ENCODE measurements at places on chromosomes 11 and 22.

DNA sequence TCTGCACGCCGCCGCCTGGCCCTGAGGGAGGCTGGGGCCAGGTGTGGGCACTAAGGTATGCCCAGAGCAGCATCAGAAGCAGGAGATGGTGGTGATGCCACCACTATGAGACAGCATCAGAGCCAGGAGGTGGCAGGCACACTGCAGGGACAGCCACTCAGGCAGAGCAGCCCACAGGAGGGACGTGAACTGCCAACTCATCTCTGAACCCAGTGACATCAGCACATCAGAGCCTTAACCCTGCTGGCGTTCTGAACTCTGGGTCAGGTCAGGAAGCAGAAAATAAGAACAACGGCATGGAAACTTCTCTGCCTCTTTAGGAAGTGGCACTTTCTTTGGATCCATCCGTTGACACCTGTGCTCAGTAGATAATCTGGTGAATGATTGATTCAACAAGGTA, 14.7 kb upstream of the IFT27 start:
- DNase-seq = no peak

DNA sequence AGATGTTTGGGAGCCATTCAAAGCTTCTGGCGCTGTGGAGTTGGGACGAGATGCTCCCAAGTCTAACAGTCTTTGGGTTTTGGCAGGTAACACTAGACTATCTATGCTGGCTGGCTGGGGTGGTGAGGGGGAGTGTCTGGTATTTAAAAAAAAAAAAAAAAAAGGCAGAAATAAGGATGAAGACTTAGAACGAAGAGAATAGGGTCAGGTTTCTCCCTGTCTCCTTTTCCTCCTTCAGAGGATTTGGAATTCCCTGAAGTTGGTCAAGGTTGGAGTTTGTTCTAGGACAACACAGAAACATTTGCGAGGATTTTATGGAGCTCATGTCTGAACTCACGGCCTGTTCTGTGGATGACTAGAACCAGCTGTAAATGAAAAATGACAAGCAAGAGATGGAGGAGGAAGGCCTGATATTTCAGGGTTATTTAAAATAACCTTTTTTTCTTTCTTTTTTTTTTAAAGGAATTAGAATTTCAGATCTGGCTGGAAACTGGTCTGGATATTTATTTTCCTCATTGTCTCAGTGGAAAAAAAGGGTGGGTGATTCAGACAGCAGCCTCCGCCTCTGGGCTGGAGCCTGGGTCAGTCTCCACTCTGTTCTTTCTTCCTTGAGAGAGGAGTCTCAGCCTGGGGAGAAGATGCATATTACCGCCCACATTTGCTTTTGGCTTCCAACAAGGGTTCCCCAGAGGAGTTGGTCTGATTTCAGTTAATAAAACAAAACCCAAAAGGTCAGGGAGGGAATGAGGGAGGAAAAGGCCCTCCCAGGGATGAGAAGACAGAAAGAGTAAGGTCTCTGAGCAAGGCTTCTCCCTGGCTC, 80.1 kb downstream of the USP35 start:
- DNase-seq = no peak

- no peak for DNase-seq
These were observed 102.5 kb downstream of the C11orf58 start for GRCh38 chr11:16840951-16841350.

GRCh38 chr11:79498667-79499066, 57.8 kb upstream of the TENM4 start:
- DNase-seq = no peak

- DNase-seq = no peak
These were observed 23.3 kb downstream of the MS4A2 start for GRCh38 chr11:60111793-60112192.

DNA sequence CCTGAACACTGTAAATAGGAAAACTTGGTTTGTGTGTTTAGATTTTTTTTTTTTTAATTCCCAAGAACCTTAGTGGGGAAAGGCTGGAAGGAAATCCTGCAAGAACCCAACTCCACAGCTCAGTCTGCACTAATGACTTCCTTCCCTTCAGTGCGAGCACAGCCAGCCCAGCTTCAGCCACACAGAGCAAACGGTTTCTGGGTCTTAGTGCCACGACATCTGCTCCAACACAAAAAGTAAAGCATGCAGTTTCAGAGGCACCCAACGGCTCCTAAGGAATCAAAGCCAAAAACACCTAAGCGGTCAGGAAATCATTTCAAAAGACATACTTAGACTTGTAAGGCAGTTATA, 236.1 kb downstream of the TTC28 start:
- DNase-seq = no peak

DNA sequence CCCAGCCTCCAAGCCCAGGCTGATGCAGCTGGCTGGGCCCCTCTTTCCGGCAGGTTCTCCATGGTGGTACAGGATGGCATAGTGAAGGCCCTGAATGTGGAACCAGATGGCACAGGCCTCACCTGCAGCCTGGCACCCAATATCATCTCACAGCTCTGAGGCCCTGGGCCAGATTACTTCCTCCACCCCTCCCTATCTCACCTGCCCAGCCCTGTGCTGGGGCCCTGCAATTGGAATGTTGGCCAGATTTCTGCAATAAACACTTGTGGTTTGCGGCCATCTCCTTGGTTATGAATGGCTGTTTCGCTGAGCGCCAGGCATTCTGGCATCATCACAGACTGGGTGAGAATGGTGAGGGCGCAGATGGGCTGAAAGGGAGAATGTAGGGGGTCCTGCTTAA, 3.6 kb downstream of the PRDX5 start:
- DNase-seq = no peak

DNA sequence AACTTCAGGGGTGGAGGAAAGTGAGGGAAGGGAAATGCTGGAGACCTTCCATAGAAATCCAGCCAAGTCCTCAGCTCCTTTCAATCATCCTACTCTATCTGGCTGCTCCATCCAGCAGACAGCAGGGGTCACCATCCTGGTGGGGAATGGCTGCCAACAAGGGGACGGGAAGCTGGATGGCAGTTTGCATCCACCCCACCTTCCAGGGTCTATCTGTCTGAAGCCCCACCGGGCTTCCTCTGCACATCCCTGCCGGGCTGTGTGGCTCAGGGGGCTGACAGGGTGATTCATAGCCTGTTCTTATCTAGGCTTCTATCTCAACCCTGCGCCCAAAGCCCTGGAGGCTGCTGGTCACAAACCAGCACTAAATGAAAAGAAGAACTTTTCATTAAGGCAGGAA, 1.1 kb downstream of the SYTL2 start:
- DNase-seq = peak; percentile 4

GRCh38 chr11:17395554-17395961, 7.1 kb upstream of the KCNJ11 start:
- no peak for DNase-seq

- no peak for DNase-seq
These were observed 14.6 kb downstream of the CCDC34 start for GRCh38 chr11:27348340-27348873.

DNA sequence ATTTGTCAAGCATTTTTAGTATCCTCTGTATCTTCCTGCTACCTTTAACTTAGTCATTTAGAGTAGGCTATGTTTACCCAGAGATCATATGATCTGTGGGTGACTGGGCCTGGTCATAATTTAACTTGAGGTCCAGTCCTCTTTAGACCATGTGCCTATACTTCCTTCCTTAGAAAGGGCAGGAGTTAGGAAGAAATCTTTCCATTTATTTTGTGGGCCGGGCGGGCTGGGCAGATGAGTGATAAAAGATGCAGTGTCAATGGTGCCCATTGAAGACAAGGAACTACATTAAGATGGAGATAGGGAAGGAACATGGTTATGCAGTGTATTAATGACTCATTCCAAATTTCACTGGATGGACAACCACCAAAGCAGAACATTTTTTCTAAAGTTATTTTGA, 30.9 kb upstream of the PDE3B start:
- no peak for DNase-seq

DNA sequence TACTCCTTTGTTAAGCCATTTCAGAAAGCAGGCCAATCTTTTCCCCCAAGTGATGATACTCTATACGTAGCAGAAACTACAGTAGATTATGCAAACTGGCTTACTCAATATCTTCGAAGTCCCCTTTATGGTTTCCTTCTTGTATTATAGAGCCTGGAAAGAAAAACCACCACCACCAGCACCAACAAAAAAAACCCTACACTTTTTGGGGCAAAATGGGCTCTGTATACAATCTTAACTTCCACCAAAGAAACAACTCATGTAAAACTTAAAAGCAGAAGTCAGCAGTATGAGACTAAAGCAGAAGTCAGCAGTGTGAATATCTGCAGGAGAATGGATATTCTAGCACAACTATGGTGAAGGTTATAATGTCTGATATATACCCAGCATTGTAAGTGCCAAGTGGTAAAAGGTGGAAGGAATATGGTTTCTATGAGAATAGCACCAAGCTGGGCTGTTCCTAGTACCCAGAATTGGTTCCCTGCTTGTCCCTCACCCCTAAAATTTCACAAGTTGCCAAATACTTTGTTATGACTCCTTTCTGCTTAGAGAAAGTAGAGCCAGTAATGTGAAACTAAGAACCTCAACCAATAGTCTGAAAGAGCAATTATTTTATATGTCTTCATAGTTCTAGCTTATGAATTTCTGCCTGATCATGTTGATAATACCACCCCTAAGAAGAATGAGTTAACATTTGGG, 252.1 kb downstream of the SBF2 start:
- no peak for DNase-seq

GRCh38 chr11:11297578-11297977, 55.5 kb downstream of the CSNK2A3 start:
- DNase-seq = no peak

GRCh38 chr11:72231396-72232259, 7.1 kb downstream of the INPPL1 start:
- no peak for DNase-seq

GRCh38 chr22:28798810-28799605, 1.4 kb downstream of the XBP1 start:
- no peak for DNase-seq

GRCh38 chr11:62552485-62553079, 6.0 kb upstream of the AHNAK start:
- DNase-seq = no peak

All from activated naive CD4-positive, alpha-beta T cell (primary cell).